ENCODE measurements at places on chromosomes 4 and X. TPM values are rescaled to one million over a fixed set of nuclear protein-coding genes. Genes with fewer than 3 reads are reported as not detected.

GRCh38 chrX:110228453-110228852 is 89.4 kb downstream of the AMMECR1 start:
- no peak overlapping the region for H3K27ac ChIP-seq
- no peak overlapping the region for H3K4me3 ChIP-seq
- no peaks in the 10 kb centered on the region for H3K36me3 ChIP-seq
- H3K27me3 ChIP-seq: no peaks in the 10 kb centered on the region
- no peak for DNase-seq
- peaks cover 36% of the 10 kb centered on the region for H3K4me1 ChIP-seq

- H3K4me1 ChIP-seq: no peaks in the 10 kb centered on the region
- no peaks in the 10 kb centered on the region for H3K27me3 ChIP-seq
- no peak overlapping the region for H3K27ac ChIP-seq
- DNase-seq: no peak
- no peak overlapping the region for H3K4me3 ChIP-seq
- no peaks in the 10 kb centered on the region for H3K36me3 ChIP-seq
Observed at GRCh38 chr4:77465271-77465670, 140.3 kb upstream of the CXCL13 start.

- H3K4me1 ChIP-seq: no peaks in the 10 kb centered on the region
- H3K27me3 ChIP-seq: no peaks in the 10 kb centered on the region
- H3K4me3 ChIP-seq: no peak overlapping the region
- H3K27ac ChIP-seq: no peak overlapping the region
- DNase-seq: no peak
- no peaks in the 10 kb centered on the region for H3K36me3 ChIP-seq
Observed at GRCh38 chr4:183599284-183599683, 59.7 kb downstream of the RWDD4 start.

DNA sequence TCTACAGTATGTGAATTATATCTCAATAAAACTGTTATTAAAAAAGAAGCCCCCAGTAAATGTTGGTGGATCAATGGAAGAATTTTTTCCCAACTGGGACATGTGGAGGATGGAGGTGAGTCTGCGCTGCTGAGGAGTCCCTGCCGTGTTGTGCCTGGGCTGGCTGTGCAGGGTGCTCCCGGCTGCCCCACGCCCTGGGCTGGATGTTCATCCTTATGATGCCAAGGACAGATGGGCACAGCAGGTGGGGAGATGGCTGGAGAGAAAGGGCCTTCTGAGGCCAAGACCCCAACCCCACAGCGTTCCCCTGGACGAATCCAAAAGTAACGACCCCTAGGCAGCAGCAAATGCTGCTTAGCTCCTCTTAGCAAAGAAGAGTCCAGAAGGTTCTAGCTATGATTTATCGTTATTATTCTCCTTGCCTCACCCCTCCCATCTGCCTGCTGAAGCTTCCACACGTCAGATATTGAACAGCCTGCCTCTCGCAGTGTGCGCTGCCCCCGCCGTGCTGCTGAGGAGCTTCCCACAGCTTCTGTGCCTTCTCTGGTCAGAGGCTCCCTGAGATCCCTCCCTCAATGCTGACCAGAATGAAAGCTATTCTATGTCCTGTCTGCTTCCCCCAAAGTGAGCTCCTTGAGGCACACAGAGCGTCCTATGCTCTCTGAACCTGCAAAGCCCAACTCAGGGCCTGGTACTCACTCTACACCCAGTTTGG is 26.5 kb downstream of the HMX1 start:
- H3K27ac ChIP-seq: no peak overlapping the region
- H3K36me3 ChIP-seq: no peaks in the 10 kb centered on the region
- no peaks in the 10 kb centered on the region for H3K27me3 ChIP-seq
- no peak for DNase-seq

DNA sequence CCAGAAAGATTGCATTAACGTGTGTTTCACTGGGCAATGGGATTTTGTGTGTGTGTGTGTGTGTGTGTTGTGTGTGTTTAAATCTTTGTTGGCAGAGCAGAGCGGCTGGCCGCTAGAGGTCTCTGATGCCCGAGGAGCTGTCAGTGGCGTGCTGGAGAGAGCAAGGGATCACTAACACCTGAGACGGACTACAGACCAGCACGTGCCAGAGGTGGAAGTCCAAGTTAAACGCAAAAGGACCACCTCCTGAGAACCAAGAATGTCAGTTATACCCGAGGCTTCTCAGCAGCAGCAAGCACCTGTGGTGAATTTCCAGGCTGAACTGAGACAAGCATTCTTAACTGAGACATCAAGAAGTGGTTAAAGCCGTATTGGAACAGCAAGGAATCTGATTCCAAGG is 9.0 kb upstream of the SLC25A14 start:
- peak; percentile 25 for DNase-seq
- H3K36me3 ChIP-seq: no peaks in the 10 kb centered on the region
- H3K4me1 ChIP-seq: no peaks in the 10 kb centered on the region
- H3K4me3 ChIP-seq: no peak overlapping the region
- H3K27ac ChIP-seq: no peak overlapping the region

- H3K27me3 ChIP-seq: no peaks in the 10 kb centered on the region
- no peak overlapping the region for H3K27ac ChIP-seq
- H3K4me3 ChIP-seq: no peak overlapping the region
- DNase-seq: no peak
- no peaks in the 10 kb centered on the region for H3K36me3 ChIP-seq
- no peaks in the 10 kb centered on the region for H3K4me1 ChIP-seq
Observed at GRCh38 chr4:181216501-181216900, 1026.7 kb upstream of the TENM3 start.

- peak overlapping the region; percentile 24 for H3K27ac ChIP-seq
- no peaks in the 10 kb centered on the region for H3K27me3 ChIP-seq
- no peak overlapping the region for H3K4me3 ChIP-seq
- DNase-seq: peak; percentile 73
Observed at GRCh38 chr4:81505004-81505598, 33.4 kb upstream of the RASGEF1B start.

- H3K36me3 ChIP-seq: no peaks in the 10 kb centered on the region
- H3K4me3 ChIP-seq: no peak overlapping the region
- H3K27me3 ChIP-seq: no peaks in the 10 kb centered on the region
- H3K4me1 ChIP-seq: no peaks in the 10 kb centered on the region
Observed at GRCh38 chr4:79920163-79920853, 152.7 kb downstream of the ANTXR2 start.

The ADH6 gene
- total RNA-seq: not detected

GRCh38 chr4:183392377-183392776 is 52.1 kb upstream of the CDKN2AIP start:
- no peak for DNase-seq
- H3K27ac ChIP-seq: no peak overlapping the region
- no peaks in the 10 kb centered on the region for H3K36me3 ChIP-seq
- H3K27me3 ChIP-seq: no peaks in the 10 kb centered on the region

The FOXR2 gene
- not detected for total RNA-seq

- no peaks in the 10 kb centered on the region for H3K27me3 ChIP-seq
- no peak for DNase-seq
- H3K36me3 ChIP-seq: no peaks in the 10 kb centered on the region
Observed at GRCh38 chr4:13836946-13837912, 209.7 kb upstream of the BOD1L1 start.

The MMGT1 gene
- total RNA-seq: 28.5 TPM

The KCND1 gene
- 1.8 TPM for total RNA-seq

- DNase-seq: no peak
- H3K27me3 ChIP-seq: no peaks in the 10 kb centered on the region
- peak overlapping the region; percentile 38 for H3K27ac ChIP-seq
- H3K36me3 ChIP-seq: no peaks in the 10 kb centered on the region
- H3K4me3 ChIP-seq: no peak overlapping the region
Observed at GRCh38 chrX:19804151-19804550, 83.2 kb downstream of the SH3KBP1 start.

- peak; percentile 15 for DNase-seq
- no peak overlapping the region for H3K27ac ChIP-seq
Observed at GRCh38 chrX:27336466-27337091, 126.6 kb downstream of the PPP4R3C start.

The SOX3 gene
- not detected for total RNA-seq

- H3K36me3 ChIP-seq: no peaks in the 10 kb centered on the region
- H3K27ac ChIP-seq: peak overlapping the region; percentile 76
- peaks cover 46% of the 10 kb centered on the region for H3K4me1 ChIP-seq
- no peak for DNase-seq
Observed at GRCh38 chr4:153466949-153467896, 1.1 kb downstream of the TMEM131L start.

The SYNPO2 gene
- 1.4 TPM for total RNA-seq

Data from CD4-positive, alpha-beta memory T cell (primary cell).